Caco-2 (cell line): ENCODE measurements at places on chromosomes 11 and 22. TPM values are rescaled to one million over a fixed set of nuclear protein-coding genes. Genes with fewer than 3 reads are reported as not detected.

The RBM4 gene
- total RNA-seq: 257 and 273 TPM in 2 replicates

GRCh38 chr11:96101146-96101545 is 177.2 kb upstream of the MTMR2 start:
- no peak for DNase-seq

- no peak for DNase-seq
These were observed 189.4 kb upstream of the NCAM1 start for GRCh38 chr11:112771851-112772250.

DNA sequence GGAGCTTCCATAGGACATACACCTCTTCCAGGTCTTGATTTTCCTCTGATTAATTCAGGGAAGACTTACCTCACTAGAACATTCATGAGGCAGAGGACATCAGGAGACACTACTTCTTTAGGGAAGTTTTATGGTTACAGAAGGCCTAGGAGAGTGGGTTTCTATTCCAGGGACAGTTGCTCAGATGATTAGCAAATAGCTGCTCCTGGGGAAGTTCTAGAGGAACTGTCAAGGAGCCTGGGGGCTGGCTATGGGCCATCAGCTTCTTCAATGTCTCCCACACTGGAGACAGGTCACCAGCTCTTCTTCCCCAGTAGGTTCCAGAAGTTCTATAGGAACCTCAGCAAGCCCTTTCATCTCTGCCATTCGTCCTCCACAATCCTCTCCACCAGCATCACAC is 11.5 kb upstream of the OR10A5 start:
- DNase-seq: no peak

DNA sequence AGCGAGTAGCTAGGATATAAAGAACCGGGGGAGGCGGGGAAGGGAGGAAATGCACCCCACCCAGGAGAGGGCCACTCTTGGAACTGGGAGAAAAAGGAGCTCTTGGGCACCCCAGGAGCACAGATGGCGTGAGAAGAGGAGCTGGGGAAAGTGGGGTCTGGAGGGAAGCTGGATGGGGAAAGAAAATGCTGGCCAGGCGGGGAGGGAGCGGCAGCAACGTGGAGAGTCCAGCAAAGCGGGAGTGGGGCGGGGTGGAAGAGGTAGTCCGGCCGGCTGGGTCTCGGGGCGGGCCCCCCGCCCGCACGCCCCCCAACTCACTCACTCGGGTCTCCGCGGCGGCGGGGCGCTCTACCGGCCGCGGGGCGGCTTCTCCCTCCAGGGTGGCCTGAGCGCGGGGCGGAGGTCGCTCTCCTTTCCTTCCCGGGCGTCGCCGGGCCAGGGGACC is 522 bp downstream of the TOB2 start:
- no peak for DNase-seq

- no peak for DNase-seq
These were observed 22.0 kb downstream of the CELSR1 start for GRCh38 chr22:46515208-46516111.

- peak; percentile 95 for DNase-seq
These were observed 52.9 kb upstream of the FDX1 start for GRCh38 chr11:110376711-110377324.

DNA sequence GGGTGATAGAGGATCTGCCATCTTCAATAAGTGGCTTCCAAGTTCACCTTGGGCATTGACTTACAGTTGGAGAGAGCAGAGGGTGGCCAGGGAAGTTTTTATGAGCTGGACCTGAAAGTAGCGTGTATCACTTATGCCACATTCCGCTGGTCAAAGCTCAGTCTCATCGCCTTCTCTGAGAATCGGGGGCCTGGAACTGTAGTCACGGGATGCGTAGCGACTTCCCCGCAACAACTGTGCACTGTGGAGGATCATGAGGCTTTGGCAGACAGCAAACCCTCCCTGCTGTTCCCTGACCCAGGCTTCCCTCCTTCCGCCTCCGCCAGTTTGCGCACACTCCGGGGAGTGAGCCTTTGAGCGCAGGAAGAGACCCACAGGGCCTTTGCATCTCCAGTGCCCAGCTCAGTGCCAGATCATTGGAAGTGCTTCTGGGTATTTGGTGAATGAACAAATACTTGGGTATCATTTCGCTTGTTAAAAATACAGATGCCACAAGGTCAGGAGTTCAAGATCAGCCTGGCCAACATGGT is 95.5 kb downstream of the CEP164 start:
- DNase-seq: no peak

DNA sequence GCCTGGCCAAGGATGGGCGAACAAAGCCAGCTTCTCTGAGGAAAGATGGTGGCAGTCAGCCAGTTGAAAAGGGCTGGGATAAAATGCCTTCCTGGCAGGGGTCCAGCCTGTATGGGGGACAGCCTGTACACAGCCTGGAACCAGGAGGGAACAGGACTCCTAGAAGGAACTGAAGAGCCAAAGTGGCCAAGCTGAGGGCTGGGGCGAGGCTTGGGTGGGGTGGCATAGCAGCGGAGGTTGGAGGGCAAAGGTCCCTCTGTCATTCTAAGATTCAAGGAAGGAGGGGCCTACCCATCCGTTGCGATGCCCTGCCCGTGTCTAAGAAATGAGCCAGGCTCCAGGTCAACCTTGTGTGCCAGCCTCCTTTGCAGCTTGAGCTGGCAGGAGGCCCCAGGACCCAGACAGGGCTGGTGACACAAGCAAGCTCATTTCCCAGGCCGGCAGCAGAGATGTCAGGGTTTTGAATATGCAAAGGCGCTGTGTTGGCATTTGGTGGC is 22.6 kb downstream of the FADD start:
- DNase-seq: no peak

- DNase-seq: no peak
These were observed 6.0 kb upstream of the XKR3 start for GRCh38 chr22:16831257-16831656.

- DNase-seq: no peak
These were observed 31.5 kb downstream of the TRMU start for GRCh38 chr22:46366801-46367706.

DNA sequence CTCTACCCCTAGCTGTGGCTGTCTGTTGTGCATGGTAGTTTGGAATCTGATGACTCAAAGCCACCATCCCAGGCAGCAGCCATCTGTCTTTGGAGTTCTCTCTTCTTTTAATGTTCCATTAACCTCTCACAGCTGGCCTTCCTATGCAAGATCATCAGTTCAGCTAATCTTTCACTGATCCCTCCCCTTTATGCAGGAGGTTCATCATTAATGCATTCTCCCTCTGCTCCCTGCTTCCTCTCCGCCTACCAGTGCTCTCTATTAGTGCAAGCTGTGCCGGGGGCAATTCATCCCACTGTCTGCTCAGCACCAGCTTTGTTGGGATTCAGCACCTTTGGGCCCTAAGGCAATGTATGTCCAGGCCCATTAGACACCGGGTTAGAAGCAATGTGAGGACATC is 413.0 kb upstream of the LRRC4C start:
- no peak for DNase-seq

- DNase-seq: no peak
These were observed 15.8 kb downstream of the A4GALT start for GRCh38 chr22:42704896-42705295.

DNA sequence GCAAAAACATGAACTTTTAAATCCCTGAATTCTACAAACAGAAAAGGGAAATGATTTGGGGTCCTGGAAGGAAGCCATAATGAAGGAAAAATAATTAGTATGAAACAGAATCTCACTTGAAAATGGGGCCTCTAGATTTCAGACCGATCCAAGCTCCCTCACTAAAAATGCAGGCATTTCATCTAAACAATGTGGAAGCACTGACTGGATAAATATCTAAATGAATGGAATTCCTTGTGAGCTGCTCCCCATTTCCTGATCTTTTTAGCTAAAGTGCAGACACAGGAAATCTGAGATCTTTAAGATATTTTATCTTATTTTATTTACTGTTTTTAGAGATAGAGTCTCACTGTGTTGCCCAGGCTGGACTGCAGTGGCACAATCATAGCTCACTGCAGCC is 1255.8 kb downstream of the LRRC4C start:
- no peak for DNase-seq

GRCh38 chr11:126072801-126073594 is 10.3 kb upstream of the CDON start:
- no peak for DNase-seq

- DNase-seq: no peak
These were observed 35.4 kb downstream of the SPON1 start for GRCh38 chr11:13997881-13998280.

DNA sequence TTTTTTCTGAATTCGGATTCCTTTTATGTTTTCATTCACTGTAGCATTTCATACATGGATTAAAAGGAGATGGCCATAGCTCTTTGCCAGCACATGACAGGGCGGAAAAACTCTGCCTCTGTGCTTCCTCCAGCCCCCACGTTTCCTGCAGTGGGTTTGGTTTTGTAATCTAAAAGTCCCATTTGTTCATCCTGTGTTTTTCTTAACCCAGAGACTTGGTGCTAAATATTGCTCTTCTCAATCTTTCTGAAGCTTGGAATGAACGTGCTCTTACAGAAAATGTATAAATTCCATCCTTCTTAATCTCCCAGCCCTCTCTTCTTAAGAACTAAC is 89.9 kb downstream of the PPP6R3 start:
- DNase-seq: no peak
